Myocyte (in vitro differentiated cells): ENCODE measurements at places on chromosomes 13 and 19. TPM values are rescaled to one million over a fixed set of nuclear protein-coding genes. Genes with fewer than 3 reads are reported as not detected.

- no peak for DNase-seq
Observed at GRCh38 chr13:35810321-35810720, 320.9 kb downstream of the DCLK1 start.

GRCh38 chr19:39941615-39942365, 7.4 kb upstream of the FCGBP start:
- DNase-seq: peak; percentile 15

GRCh38 chr19:18672606-18673337, 10.7 kb upstream of the CRTC1 start:
- DNase-seq: no peak

GRCh38 chr19:38993271-38993670, 17.7 kb upstream of the FBXO17 start:
- DNase-seq: peak; percentile 28

DNA sequence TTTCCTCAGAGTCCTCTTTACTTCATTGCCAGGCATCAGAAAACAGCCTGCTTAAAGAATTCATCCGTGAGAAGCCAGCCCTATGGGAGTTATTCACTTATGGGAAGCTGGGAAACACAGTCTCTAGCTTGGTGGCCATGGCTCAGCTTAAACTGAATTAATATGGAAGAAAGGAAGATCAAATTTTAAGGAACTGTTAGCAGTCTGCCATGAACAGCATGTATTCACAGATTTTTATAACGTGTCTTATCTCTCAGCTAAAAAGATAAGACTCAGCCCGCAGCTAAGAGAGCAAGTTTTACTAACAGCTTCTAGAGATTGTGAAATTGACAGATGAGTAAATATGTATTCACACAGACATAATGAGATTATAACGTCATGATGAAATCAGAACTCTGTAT, 253.7 kb upstream of the RXFP2 start:
- DNase-seq: no peak

- DNase-seq: no peak
Observed at GRCh38 chr19:33187183-33187540, 7.0 kb upstream of the LRP3 start.

GRCh38 chr19:32397671-32398101, 7.9 kb upstream of the DPY19L3 start:
- peak; percentile 62 for DNase-seq

GRCh38 chr19:15431396-15432017, 12.7 kb upstream of the AKAP8L start:
- DNase-seq: peak; percentile 40

The PRTN3 gene
- not detected in 2 replicates for total RNA-seq

The BRME1 gene
- total RNA-seq: 0.43 and 1.0 TPM in 2 replicates

The CEACAM19 gene
- total RNA-seq: 4.9 and 6.9 TPM in 2 replicates

The HPN gene
- total RNA-seq: not detected in 2 replicates
